Vagina (tissue), 2 donors: ENCODE measurements at places on chromosomes 3 and 15. TPM values are rescaled to one million over a fixed set of nuclear protein-coding genes. Genes with fewer than 3 reads are reported as not detected.

DNA sequence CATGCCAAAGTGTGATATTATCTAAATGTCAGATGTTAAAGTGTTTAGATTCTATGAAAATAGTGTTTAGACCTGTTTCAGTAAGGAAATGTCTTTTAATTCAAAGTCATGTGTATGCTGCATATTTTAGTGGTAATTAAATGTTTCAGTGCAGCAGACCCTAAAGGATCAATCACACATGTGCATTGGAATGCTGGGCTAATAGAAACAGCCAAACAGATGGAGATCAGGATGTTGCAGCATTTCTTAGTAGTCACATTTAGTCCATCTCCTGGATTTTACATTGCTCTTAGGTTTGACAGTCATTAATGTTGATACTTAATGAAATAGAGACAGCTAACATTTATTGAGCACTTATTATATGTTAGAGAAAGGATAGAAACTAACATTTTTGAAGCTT is 18.5 kb downstream of the SPRED1 start:
- H3K27ac ChIP-seq: no peak overlapping the region
- H3K27me3 ChIP-seq: no peaks in the 10 kb centered on the region
- H3K36me3 ChIP-seq: no peaks in the 10 kb centered on the region
- DNase-seq: no peak

Gene PEAK1
- 27.7 TPM for total RNA-seq

- H3K36me3 ChIP-seq: no peaks in the 10 kb centered on the region
- no peak overlapping the region for H3K27ac ChIP-seq
- H3K4me3 ChIP-seq: no peak overlapping the region
- no peak for DNase-seq
These were observed 2.0 kb upstream of the TPRG1 start for GRCh38 chr3:189169728-189170127.

Gene ISL2
- 2.0 TPM for total RNA-seq

DNA sequence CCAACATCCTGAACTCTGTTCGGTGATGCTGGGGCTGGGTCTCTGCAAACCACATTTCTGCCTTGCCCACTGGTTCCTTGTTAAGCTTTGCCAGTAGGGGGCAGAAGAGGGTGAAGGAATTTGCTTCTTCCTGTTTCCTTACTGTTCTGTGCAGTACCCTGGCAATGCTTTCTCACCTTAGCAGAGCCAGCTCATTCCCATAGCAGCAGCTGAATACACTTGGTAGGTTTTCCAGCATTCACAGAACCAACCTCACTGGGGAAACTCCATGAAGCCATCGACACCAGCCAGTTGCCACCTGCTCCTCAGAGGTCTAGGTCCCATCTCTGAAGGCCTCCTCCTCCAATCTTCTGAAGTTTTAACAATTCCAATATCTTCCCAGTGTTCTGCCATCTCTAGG is 308.4 kb downstream of the PDCD6IP start:
- H3K27me3 ChIP-seq: no peaks in the 10 kb centered on the region
- H3K36me3 ChIP-seq: no peaks in the 10 kb centered on the region
- H3K4me1 ChIP-seq: no peaks in the 10 kb centered on the region

DNA sequence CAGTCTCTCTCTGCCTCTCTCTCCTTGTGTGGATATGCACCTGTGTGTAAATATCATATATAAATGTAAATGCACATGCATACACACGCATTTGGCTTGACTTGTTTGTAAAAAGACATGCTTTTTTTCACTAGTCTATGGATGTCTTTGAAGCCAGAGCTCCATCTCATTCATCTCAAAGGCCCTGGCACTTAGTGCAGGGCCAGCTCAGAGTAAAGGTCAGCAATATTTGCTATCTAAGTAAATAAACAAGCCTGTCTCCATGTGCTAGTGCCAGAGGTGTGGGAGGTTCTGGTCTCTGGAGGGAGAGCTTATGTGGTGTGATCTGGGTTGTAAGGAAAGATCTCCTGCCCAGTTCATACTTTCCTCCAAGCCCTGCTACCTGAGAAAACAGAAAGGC is 5.6 kb downstream of the CLSTN2 start:
- peaks cover 2% of the 10 kb centered on the region for H3K4me1 ChIP-seq
- no peaks in the 10 kb centered on the region for H3K36me3 ChIP-seq
- DNase-seq: no peak
- H3K27me3 ChIP-seq: no peaks in the 10 kb centered on the region
- H3K27ac ChIP-seq: no peak overlapping the region
- no peak overlapping the region for H3K4me3 ChIP-seq
